ENCODE measurements at places on chromosomes 12 and 14. TPM values are rescaled to one million over a fixed set of nuclear protein-coding genes. Genes with fewer than 3 reads are reported as not detected.

DNA sequence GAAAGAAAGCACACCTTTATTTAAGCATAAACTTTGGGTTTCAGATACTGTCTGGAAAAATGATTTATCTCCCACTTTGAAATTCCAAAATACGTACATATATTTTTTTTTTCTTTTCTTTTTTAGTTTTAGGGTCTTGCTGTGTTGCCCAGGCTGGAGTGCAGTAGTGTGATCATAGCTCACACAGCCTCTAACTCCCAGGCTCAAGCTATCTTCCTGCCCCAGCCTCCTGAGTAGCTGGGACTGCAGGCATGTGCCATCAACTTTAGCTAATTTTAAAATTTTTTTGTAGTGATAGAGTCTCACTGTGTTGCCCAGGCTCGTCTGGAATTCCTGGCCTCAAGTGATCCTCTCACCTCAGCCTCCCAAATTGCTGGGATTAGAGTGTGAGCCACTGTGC is 45.9 kb upstream of the PAPLN start:
- H3K36me3 ChIP-seq: no peaks in the 10 kb centered on the region
- no peak overlapping the region for H3K4me3 ChIP-seq
- H3K4me1 ChIP-seq: no peaks in the 10 kb centered on the region
- no peak overlapping the region for H3K27ac ChIP-seq

DNA sequence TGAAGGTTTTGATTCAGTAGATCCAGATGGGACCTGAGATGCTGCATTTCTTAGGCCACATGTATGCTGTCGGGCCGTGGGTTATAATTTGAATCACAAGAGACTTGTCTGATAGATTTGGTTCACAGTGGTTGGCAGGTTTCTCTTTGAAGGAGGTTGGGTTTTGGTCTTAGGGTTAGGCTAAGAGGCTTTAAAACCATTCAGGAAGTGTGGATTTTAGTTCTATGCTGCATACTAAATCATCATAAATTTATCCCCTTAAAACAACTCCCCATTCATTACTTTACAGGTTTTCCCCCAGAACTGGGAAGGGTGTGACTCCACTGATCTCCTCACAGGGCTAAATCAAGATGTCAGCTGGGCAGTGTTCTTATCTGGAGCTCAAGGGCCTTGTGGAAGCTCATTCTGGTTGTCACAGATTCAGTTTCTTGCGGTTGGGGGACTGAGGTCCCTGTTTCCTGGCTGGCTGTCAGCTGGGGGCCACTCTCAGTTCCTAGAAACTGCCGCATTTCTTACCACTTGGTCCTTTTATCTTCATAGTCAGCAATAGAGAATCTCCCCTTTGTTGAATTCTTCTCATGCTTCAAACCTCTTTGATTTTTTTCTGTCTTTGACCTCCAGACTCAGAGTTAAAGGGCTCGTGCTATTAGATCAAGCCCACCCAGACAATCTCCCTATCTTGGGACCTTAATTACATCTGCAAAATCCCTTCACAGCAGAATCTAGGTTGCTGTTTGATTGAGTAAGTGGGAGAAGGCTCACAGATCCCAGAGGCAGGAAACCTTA is 20.6 kb upstream of the PCNX1 start:
- H3K27me3 ChIP-seq: no peaks in the 10 kb centered on the region
- H3K36me3 ChIP-seq: no peaks in the 10 kb centered on the region
- DNase-seq: no peak
- H3K4me1 ChIP-seq: no peaks in the 10 kb centered on the region
- no peak overlapping the region for H3K4me3 ChIP-seq

DNA sequence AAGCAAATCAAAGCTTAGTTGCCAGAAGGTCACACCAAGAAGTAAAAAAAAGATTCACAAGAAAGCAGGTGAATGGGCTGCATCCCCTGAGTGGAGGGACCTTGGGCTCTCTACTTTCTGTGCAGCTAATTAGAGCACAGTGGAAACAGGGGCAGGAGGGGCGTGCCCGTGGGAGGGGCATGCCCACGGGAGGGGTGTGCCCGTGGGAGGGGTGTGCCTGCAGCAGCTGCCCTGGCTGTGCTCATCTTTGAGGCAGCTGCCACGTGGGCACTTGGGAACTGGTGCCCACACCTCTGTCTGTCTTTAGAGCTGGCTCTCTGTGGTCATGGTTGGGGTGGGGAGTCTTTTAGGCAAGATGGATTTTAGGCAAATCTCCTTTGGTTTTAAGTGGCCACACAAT is 60.0 kb downstream of the EML1 start:
- H3K27me3 ChIP-seq: no peaks in the 10 kb centered on the region
- no peak overlapping the region for H3K4me3 ChIP-seq
- peaks cover 3% of the 10 kb centered on the region for H3K4me1 ChIP-seq
- DNase-seq: no peak
- no peaks in the 10 kb centered on the region for H3K36me3 ChIP-seq

GRCh38 chr12:46483572-46484395 is 111.2 kb upstream of the SLC38A2 start:
- H3K36me3 ChIP-seq: no peaks in the 10 kb centered on the region
- peak; percentile 30 for DNase-seq
- H3K27ac ChIP-seq: peak overlapping the region; percentile 48
- no peaks in the 10 kb centered on the region for H3K27me3 ChIP-seq

- no peak overlapping the region for H3K27ac ChIP-seq
- DNase-seq: no peak
- no peaks in the 10 kb centered on the region for H3K36me3 ChIP-seq
- H3K4me3 ChIP-seq: no peak overlapping the region
- no peaks in the 10 kb centered on the region for H3K4me1 ChIP-seq
- H3K27me3 ChIP-seq: no peaks in the 10 kb centered on the region
Observed at GRCh38 chr12:12214201-12214600, 52.6 kb downstream of the LRP6 start.

- DNase-seq: no peak
- peaks cover 6% of the 10 kb centered on the region for H3K4me1 ChIP-seq
- peak overlapping the region; percentile 99 for H3K27ac ChIP-seq
- H3K4me3 ChIP-seq: peak overlapping the region; percentile 69
Observed at GRCh38 chr14:21103411-21103709, 2.5 kb downstream of the TMEM253 start.

GRCh38 chr14:81980601-81981306 is 447.1 kb upstream of the SEL1L start:
- H3K27me3 ChIP-seq: no peaks in the 10 kb centered on the region
- no peaks in the 10 kb centered on the region for H3K4me1 ChIP-seq
- no peak overlapping the region for H3K27ac ChIP-seq

DNA sequence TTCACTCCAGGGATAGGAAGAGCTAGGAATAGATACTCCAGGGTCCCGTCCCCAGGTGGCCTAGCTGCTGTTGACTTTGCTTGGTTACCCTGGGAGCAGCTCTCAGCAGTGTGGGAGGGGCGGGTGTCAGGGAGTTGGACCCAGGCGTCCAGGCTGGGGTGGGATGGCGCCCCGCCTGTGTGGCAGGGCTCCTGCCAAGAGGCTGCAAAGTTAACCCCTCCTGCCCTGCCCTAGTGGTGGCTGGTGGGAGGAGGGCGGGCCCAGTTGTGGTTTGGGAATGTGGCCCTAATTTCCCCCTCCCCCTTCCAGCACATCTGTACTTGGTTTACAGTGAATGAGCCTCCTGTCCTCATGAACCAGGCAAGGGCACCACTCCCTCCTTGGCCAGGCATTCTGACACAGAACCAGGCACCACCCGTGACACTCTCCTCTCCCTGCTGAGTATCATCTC is 1.7 kb upstream of the RARG start:
- no peaks in the 10 kb centered on the region for H3K36me3 ChIP-seq
- no peak overlapping the region for H3K4me3 ChIP-seq
- peak overlapping the region; percentile 89 for H3K27ac ChIP-seq

DNA sequence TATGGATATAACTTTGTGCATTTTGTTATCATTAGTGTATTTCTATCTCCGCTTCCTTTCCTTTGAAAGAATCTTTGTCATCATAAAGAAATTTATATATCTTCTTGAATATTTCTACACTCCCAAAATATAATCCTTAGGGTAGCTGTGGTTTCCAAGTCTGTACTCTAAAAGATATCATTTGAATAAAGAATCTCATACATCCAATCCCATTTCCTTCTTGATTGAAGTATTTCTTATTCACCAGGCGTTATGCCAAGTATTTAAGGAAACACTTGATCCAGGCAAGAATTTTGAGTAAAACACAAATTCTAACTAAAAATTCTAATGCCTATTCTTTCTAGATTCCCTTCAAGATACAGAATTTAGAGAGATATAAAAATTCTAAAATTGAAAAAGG is 821.8 kb downstream of the GALC start:
- no peak overlapping the region for H3K27ac ChIP-seq
- H3K4me1 ChIP-seq: no peaks in the 10 kb centered on the region
- no peak overlapping the region for H3K4me3 ChIP-seq
- H3K27me3 ChIP-seq: no peaks in the 10 kb centered on the region
- no peaks in the 10 kb centered on the region for H3K36me3 ChIP-seq
- DNase-seq: no peak

DNA sequence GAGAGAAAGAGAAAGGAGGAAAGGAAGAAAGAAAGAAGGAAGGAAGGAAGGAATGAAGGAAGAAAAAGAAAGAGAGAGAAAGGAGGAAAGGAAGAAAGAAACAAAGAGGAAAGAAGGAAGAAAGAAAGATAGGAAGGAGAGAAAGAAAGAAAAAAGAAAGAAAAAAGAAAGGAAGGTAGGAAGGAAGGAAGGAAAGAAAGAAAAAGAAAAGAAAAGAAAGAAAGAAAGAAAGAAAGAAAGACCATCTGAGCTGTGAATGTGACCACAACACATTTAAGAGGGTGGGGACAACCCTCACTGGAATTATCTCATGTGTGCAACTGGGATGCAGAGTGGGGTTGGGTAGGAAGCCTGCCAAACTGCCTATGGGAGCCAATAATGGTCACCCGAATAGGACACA is 36.0 kb upstream of the BATF start:
- no peaks in the 10 kb centered on the region for H3K4me1 ChIP-seq
- no peak overlapping the region for H3K27ac ChIP-seq
- H3K36me3 ChIP-seq: no peaks in the 10 kb centered on the region
- DNase-seq: no peak
- H3K4me3 ChIP-seq: no peak overlapping the region

DNA sequence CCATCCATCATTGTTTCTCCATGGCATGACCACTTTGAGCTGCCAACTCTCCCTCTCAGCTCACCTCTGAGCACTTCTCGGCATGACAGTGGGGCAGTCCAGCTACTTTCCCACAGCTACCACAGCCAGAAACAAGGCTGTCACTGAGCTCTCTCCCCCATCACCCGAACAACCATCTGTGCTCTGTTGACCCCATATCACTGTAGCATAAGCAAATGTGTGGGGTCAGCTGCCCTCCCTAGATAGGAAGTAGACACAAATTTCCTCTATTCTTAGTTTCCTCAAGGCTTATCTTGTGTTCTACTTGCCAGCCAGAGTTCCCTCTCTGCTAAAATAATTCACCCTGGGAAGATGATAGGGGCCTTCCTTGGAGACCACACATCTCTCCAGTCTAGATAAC is 82.6 kb upstream of the FUT8 start:
- H3K4me1 ChIP-seq: no peaks in the 10 kb centered on the region
- H3K4me3 ChIP-seq: no peak overlapping the region
- no peaks in the 10 kb centered on the region for H3K27me3 ChIP-seq

DNA sequence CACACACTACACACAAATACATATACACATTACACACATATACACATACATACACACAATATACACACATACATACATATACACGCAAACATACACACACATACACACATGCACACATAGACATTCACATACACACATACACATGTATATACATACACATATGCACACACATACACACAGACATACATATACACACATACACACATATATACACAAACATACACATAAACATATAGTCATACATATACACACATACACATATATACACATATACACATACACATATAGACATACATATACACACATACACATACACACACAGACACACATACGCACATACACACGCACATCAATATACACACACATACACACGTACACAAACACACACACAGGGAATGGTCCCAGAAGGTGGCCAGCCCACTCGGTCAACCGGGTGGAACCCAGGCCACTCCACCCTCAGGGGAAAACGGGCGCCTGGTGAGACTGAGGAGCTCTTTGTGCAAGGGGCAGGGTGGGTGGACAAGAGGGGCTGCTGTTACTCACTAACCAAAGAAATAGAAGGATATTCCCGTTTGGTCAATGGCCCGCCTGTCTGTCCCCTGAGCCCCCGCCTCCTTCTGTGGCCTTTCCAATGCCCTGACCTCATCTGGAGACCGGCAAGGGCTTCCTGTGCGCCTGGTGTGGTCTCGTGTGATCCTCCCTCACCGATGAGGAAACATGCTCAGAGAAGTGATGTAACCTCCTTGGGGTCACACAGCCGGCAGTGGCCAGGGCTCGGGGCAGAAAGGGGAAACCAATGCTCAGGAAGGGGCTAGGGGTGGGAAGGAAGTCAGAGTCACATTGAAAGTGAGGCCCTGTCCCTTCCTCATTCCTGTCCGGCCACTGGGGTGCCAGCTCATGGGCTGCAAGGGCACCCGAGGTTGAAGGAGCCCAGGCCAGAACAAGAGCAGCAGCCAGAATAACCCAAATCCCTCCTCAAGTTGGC is 5.3 kb downstream of the TRPV4 start:
- H3K27ac ChIP-seq: no peak overlapping the region
- no peak for DNase-seq
- no peaks in the 10 kb centered on the region for H3K27me3 ChIP-seq
- H3K4me3 ChIP-seq: no peak overlapping the region
- no peaks in the 10 kb centered on the region for H3K4me1 ChIP-seq

- peak; percentile 79 for DNase-seq
- no peaks in the 10 kb centered on the region for H3K36me3 ChIP-seq
- no peaks in the 10 kb centered on the region for H3K4me1 ChIP-seq
- H3K4me3 ChIP-seq: no peak overlapping the region
- peak overlapping the region; percentile 11 for H3K27ac ChIP-seq
Observed at GRCh38 chr12:130916241-130916911, 37.3 kb upstream of the ADGRD1 start.

TPPP2 gene
- 0.67 TPM for total RNA-seq

POTEM gene
- total RNA-seq: not detected

HCAR3 gene
- total RNA-seq: not detected

KRT77 gene
- not detected for total RNA-seq

AQP5 gene
- not detected for total RNA-seq

ANO4 gene
- total RNA-seq: 1.4 TPM
